ENCODE measurements at places on chromosomes 2 and 18.

GRCh38 chr18:55290898-55291297 is 297.1 kb downstream of the TCF4 start:
- DNase-seq = no peak

DNA sequence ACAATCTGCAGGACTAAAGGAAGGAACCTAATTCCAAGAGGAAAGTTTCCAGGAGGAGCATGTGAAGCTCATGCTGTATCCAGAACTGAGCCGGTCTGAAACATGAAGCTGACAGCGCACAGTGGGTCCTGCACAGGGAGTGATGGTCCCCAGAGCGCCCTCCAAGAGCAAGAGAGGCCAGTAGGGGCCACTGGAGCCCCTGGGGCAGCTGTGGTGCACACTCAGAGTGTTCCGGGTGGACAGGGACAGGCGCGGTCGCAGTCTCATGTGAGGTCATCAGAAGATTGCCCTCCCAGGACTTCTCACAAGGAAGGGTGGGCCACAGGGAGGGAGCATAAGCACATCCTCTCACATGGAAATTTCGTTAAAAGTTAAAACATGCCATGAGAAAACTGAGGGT is 355.9 kb downstream of the EIPR1 start:
- DNase-seq = no peak

DNA sequence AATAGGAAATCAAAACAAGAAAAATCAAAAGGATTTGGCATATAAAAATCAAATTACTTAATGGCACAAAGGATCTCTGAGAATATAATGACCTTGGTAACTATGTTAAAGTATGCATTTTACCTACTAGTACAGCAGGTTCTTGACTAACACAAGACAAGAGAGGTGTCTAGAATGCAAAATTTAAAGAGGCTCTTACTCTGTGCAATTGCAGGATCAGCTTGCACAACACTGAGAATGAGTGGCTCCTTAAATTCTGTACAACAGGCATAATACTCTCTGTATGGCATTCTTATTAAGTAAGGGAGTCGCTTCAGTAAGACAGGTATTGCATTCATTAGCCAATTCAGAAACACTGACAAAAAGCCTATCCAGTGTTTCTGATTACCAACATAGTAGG is 72.6 kb downstream of the UGP2 start:
- DNase-seq = no peak

DNA sequence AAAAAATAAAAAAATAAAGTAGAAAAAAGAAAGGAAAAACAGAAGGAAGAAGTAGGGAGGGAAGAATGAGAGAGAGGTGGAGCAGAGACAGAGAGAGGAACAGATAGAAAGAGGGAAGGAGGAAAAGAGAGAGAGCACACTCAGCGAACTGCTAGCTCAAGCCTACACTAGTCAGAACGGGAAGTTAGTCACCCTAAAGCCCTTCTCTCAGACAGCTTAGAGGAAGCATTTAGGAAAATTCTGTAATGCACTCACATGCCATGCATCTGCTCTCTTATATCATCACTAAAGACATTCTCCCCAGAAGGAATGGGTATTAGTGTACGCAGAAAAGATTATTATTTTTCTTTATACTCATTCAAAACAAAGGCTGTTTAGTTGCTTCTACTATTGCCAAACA is 68.1 kb upstream of the SULT1C3 start:
- no peak for DNase-seq

GRCh38 chr2:241966647-241967466 is 97.3 kb downstream of the RTP5 start:
- peak; percentile 12 for DNase-seq

GRCh38 chr2:10529611-10530010 is 81.5 kb upstream of the ODC1 start:
- DNase-seq = no peak

GRCh38 chr2:42934580-42935186 is 142.3 kb upstream of the HAAO start:
- no peak for DNase-seq

DNA sequence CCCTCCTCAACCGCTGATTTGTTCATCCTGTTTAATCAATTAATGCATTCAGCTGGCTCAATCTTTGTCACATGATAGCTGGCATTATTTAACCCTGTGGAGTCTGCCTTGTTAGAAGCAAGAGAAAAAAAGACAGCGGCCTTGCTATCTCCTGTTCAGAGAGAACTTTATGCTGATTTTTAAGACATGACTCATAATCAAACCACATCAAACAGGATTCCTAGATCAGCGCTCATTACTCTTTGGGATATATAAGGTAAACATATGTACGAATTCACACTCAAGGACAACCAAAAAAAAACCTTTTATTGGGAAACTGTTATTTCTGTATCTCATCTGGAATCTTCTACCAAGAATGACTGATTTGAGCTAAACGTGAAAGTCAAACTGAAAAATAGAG is 195.1 kb downstream of the C1D start:
- no peak for DNase-seq

DNA sequence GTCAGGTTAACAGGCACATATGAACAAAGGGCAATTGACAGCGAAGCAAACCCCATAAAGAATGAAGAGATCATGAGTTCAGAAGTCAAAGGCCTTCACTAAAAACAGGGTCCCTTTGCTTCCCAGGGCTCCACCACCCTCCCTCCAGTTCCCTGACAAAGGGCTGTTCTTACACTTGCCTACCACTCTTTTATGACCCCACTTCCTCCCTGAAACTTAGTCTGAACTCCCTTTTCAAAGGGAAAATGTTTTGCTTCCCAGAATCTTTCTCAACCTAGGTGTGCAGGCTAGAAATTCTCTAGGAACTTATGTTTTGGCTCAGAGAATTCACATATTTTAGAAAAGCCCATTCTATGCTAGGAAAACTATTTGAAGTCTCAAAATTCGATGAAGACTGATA is 86.0 kb upstream of the ITGA4 start:
- DNase-seq = no peak
